ENCODE measurements at places on chromosomes 4 and X.

DNA sequence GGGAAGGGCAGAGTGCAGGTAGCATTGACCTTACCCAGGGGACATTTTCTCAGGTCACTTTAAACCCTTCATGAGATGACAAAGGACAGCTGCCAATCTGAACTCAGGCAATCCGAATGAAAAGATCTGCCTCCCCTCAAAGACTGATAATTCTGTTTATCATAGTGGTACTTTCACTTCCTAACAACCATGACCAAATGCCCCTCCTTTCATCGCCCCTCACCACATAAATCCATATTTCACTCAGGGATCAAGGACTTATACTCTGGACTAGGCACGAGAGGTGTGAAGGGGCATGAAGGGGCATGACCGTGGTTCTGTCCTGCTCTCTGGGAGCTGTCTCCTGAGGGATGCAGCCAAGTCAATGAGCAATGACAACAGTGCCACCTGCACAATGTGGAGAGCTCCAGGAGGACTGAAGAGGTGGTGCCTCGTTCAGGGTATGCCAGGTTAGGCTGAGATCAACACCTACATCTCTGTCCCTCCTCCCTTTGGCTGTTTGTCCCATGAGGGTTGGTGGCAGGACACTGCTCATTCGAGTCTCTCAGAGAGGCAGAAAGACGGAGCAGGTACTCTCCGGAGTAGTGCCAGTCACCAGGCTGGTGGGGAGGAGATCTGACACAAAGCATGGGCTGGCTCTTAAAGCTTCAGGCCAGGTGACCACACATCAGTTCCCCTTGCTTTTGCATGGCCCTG, 12.5 kb downstream of the HS3ST1 start:
- DNase-seq = no peak

DNA sequence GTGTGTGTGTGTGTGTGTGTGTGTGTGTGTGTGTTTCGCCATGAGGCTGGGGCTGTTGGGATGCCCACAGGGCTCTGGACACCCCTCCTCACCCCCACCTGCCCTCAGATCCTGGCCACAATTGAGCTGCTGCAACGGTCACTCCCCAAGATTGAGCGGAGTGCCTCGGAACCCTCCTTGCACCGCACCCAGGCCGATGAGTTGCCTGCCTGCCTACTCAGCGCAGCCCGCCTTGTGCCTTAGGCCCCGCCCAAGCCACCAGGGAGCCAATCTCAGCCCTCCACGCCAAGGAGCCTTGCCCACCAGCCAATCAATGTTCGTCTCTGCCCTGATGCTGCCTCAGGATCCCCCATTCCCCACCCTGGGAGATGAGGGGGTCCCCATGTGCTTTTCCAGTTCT, 10.2 kb downstream of the ARAF start:
- no peak for DNase-seq

- DNase-seq = no peak
Measured at GRCh38 chrX:107447642-107448041, 1.8 kb upstream of the FRMPD3 start.

- no peak for DNase-seq
Measured at GRCh38 chr4:56746639-56747038, 65.5 kb upstream of the HOPX start.

DNA sequence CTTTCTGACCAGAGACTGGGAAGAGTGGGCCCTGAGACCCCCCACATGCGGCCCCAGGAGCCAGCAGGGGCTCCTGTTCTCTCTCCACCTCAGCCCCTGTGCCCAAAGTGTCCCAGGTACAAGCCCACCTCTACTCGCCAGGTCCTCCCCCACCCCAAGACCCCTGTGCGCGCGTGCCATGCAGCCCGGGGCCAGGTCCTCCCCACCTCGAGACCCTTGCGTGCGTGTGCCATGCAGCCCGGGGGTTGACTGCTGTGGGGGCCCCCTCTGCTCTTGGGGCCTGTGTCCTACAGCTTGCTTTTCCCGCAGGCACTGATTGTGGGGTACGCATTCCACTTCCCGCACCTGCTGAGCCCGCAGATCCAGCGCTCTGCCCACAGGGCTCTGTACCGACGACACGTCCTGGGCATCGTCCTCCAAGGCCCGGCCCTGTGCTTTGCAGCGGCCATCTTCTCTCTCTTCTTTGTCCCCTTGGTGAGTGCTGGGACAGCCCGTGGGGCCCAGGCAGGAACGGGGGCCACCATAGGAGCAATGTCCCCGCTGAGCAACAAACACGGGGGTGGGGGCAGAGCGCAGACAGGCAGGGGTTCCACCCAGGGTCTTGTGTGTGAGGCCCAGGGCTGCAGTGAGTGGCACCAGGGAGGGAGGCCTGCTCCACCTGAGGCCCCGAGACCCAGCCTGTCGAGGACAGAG, 20.3 kb downstream of the DGKQ start:
- DNase-seq = no peak

DNA sequence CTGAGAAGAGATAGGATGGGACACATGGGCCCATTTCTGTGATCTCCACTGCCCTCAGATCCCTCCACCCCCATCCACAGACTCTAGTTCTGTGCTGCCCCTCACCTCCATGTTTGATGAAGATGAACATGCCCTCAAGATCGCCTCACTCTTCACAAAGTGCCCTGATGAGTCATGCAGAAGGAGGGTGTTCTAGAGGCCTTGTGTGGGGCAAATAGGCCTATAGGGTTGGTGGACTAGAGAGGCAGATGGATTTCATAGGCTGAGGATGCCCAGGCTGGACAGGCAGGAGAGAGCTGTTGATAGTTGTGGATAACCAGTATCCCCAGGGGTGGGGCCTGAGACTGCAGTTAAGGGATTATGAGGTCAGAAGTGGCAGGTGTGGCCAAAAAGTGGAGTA, at the start of gene CXorf65:
TSS of gene CXorf65 (minus strand) at position 314 of the 400 bp plus-strand sequence. CDS start at position 130, 184 bp downstream.
- DNase-seq = no peak

DNA sequence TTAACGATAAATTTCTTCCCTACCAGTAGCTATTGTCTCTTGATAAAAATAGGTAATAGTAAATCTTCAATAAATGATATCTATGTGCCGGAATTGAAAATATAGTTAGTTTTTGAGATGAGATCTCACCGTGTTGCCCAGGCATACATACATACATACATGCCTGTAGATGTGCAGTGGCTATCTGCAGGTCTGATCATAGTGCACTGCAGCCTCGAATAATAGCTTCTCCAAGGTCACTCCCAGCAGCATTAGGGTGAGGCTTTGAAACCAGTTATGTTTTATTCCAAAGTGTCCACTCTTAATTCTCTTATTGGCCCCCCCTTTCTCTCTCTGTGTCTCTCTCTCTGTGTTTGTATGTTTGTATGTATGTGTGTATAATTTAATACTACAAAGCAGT, 37.5 kb downstream of the ZFX start:
- no peak for DNase-seq

GRCh38 chr4:3666263-3666662, 99.9 kb upstream of the ADRA2C start:
- DNase-seq = no peak
